ENCODE measurements at places on chromosomes 3 and 15.

DNA sequence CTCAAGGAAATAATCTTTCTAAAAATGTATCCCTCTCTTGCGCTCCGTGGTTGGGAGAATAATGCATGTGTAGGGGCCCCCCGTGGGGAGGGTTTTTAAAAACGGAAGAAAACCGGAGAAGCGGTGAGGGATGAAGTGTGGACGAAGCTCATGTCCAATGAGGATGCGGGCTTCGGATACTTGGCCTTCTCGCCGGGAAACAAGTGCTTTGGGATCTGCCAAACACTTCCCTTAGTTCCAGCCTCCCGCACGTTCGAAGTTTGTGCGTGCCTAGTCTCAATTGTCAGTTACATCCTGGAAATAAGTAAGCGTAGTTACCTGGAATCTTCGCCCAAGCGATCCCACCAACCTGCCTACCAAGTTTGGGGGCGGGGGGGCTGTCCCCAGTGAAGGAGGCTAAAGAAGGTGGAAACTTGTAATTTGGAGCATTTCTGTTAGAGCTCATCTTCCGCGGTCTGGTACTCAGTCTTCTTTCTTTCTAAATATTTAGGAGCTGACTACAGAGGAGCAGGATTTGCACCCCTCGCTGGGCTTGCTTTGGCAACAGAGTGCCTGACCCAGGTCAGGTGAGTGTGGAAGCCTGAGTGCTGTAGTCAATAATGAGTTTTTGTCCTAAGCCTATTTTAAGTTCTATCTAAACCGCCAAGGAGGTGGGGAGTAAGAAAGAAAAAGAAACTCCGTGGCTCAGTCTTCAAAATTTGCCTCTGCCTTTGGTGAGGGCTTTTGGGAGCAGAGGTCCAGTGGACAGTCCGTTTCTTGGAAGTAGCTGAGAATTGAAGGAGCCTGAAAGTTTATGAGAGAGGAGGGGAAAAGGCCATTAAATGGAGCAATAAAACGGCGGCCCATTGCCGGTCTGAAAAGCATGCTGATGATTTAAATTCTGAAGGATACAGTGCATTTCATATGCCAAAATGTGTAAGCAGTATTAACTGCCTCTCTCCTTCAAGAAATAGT is 1.1 kb downstream of the ITPR1 start:
- DNase-seq, result peak; percentile 31
- peak overlapping the region; percentile 27 for H3K4me3 ChIP-seq
- peaks cover 2% of the 10 kb centered on the region for H3K4me1 ChIP-seq
- no peak overlapping the region for H3K27ac ChIP-seq
- no peaks in the 10 kb centered on the region for H3K36me3 ChIP-seq
- peaks cover 14% of the 10 kb centered on the region for H3K27me3 ChIP-seq

DNA sequence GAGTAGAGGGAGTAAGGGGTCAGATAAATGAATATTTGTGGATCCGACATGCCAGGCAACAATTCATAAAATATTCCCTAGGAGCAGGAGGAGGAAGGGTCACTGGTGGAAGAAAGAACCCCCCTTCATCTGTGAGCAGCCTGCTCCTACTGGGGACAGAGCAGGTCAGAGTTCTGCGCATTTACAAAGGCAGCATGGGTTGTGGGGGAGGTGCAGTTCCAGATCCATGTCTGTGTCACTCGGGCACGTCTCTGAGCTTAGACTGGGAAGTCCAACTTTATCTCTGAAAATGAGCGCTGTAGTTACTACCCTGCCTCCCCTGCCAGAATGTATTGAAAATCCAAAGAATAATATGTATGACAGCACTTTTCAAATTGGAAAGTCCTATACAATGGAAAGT is 115.2 kb downstream of the GABRG3 start:
- no peak overlapping the region for H3K27ac ChIP-seq
- no peak overlapping the region for H3K4me3 ChIP-seq
- H3K4me1 ChIP-seq, result no peaks in the 10 kb centered on the region
- no peak for DNase-seq

DNA sequence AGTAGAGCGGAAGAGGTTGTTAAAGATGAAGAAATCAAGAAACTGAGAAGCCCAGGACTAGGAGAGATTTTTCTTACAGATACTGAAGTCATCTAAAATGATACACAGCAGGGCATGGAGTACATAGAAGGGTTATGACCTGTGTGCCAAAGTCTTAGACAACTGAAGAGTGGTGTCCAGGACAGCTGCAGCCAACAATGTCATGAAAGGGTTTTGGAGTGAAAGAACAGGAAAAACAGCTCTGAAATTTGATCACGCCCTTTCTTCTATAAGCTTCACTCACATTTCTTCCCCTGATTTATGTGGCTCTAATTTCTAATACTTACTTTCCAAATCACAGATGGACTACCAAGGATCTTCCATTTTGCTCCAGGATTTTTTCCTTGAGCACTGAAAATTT is 3.0 kb downstream of the CFAP20DC start:
- no peak for DNase-seq
- H3K27ac ChIP-seq, result no peak overlapping the region
- H3K4me3 ChIP-seq, result no peak overlapping the region
- no peaks in the 10 kb centered on the region for H3K27me3 ChIP-seq

DNA sequence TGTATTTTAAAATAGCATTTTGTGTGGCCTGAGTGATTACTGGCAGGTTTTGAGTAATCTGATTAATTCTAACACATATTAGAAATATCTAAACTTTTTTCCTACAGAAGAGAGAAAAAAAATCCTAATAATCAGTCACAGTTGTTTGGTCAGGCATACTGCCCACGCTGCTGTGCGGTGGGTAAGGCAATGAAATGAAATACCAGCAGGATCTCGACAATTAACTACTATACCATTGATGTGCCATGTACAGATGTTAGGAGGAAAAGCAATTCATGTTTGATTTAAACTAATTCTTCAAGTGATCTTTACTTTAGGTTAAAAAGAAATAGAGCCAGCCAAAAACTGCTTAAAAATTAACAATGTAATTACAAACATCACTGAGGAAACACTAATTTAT is 5.2 kb downstream of the GRAMD2A start:
- no peak for DNase-seq
- peaks cover 4% of the 10 kb centered on the region for H3K27me3 ChIP-seq

GRCh38 chr3:47367631-47368030 is 13.2 kb upstream of the PTPN23 start:
- H3K27ac ChIP-seq, result no peak overlapping the region
- no peaks in the 10 kb centered on the region for H3K27me3 ChIP-seq
- no peaks in the 10 kb centered on the region for H3K36me3 ChIP-seq
- H3K4me1 ChIP-seq, result no peaks in the 10 kb centered on the region
- H3K4me3 ChIP-seq, result no peak overlapping the region

DNA sequence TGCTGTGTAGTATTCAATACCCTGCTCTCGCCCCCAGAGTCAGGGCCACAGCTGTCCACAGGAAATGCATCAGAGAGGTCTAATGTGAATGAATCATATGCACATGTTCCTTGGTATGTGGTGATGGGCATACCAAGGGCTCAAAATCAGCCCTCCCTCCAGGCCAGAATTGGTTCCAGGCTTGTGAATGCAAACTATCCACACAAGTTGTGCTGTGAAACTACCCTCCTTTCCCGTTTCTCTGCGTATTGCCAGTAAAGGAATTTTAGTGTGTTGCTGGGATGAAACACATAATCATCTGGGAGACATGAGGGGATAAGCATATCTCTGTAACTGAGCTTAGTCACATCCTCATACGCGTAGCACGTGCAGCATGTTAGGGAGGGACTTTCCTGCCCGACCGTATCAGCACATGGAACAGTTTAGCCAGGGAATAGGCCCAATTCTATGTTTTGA is 9.2 kb upstream of the MME start:
- no peak overlapping the region for H3K4me3 ChIP-seq
- no peak overlapping the region for H3K27ac ChIP-seq
- H3K36me3 ChIP-seq, result no peaks in the 10 kb centered on the region
- no peak for DNase-seq
- no peaks in the 10 kb centered on the region for H3K4me1 ChIP-seq

GRCh38 chr3:149374793-149375500 is 2.5 kb downstream of the TM4SF1 start:
- no peak for DNase-seq
- no peak overlapping the region for H3K4me3 ChIP-seq
- no peaks in the 10 kb centered on the region for H3K27me3 ChIP-seq
- H3K4me1 ChIP-seq, result peaks cover 2% of the 10 kb centered on the region
- no peak overlapping the region for H3K27ac ChIP-seq

- peaks cover 24% of the 10 kb centered on the region for H3K36me3 ChIP-seq
- no peaks in the 10 kb centered on the region for H3K27me3 ChIP-seq
- H3K4me1 ChIP-seq, result peaks cover 13% of the 10 kb centered on the region
- peak overlapping the region; percentile 84 for H3K4me3 ChIP-seq
- peak overlapping the region; percentile 99 for H3K27ac ChIP-seq
- no peak for DNase-seq
These were observed 1.9 kb downstream of the TBL1XR1 start for GRCh38 chr3:177195242-177195991.

GRCh38 chr3:86991840-86992435 is 989 bp upstream of the VGLL3 start:
- peaks cover 9% of the 10 kb centered on the region for H3K27me3 ChIP-seq
- DNase-seq, result no peak
- no peak overlapping the region for H3K4me3 ChIP-seq
- no peak overlapping the region for H3K27ac ChIP-seq
- no peaks in the 10 kb centered on the region for H3K36me3 ChIP-seq

- H3K4me1 ChIP-seq, result peaks cover 9% of the 10 kb centered on the region
- no peaks in the 10 kb centered on the region for H3K36me3 ChIP-seq
- H3K4me3 ChIP-seq, result no peak overlapping the region
- H3K27ac ChIP-seq, result no peak overlapping the region
These were observed 46.5 kb downstream of the FAM174B start for GRCh38 chr15:92608866-92609700.

DNA sequence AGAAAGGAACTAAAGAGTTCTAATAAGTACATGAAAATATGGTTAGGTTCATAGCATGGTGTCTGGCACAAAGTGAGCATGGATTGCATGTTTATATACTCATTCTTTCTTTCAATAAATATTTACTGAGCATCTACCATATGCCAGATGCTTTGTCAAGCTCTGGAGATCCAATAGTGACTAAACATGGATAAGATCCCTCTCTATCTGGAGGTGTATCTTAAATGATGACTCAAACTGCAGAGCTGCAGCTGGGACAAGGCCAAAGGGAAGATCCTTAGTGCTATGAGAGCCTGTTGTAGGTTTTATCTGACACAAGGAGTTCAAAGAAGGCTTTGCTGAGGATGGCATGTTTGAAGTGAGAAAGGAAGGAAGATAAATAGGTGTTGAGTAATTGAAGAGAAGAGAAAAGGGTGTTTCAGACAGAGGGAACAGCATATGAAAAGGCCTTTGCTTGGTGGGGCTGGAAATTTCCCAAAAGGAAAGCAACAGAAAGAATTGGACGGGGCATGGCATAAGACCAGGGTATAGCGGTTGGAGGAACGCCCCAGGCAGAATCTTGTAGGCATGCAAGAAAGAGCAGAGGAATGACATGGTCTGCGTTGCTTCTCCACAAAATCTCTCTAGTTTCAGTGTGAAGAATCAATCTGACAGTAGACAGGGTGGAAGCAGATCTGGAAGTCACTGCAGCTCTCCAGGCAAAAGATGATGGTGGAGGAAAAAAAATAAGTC is 239.9 kb upstream of the LRTM1 start:
- DNase-seq, result no peak
- no peak overlapping the region for H3K27ac ChIP-seq
- no peak overlapping the region for H3K4me3 ChIP-seq
- no peaks in the 10 kb centered on the region for H3K36me3 ChIP-seq
- no peaks in the 10 kb centered on the region for H3K27me3 ChIP-seq

- no peak overlapping the region for H3K27ac ChIP-seq
- H3K36me3 ChIP-seq, result no peaks in the 10 kb centered on the region
- no peaks in the 10 kb centered on the region for H3K27me3 ChIP-seq
- no peaks in the 10 kb centered on the region for H3K4me1 ChIP-seq
- DNase-seq, result no peak
These were observed 629.1 kb downstream of the MECOM start for GRCh38 chr3:169034401-169034800.

DNA sequence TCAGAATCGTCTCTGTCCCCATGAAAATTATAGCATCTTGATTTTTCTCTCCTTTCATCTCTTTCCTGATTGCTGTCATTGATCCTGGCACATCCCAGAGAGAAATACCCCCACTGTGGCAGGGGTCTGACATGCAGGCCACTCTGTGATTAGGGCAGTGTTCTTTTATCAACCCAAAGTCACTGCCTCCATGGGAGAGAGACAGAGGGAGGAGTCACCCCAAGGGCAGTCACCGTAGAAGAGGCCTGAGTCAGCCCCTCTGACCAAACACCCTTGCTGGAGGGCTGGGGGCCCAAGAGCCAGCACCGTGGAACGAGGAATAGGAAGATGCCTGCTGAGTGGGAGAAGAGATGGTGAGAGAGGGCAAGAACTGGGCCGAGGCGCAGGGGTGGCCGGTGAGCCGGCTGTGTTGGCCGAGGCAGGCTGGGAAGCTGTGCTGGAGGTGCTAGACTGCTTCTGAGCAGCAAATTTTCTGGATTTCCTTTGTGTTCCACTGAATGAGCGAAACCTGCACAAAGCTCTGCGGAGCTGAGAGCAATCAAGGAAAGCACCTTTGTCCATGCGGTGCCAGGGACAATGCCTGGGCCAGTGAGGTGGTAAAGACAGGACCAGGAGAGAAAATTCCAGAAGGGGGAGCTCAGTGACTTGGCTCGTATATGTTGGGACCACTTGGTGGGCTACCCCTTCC is 103.8 kb downstream of the ADCY5 start:
- DNase-seq, result no peak
- no peak overlapping the region for H3K4me3 ChIP-seq
- H3K36me3 ChIP-seq, result no peaks in the 10 kb centered on the region

- H3K4me3 ChIP-seq, result peak overlapping the region; percentile 99
- no peak for DNase-seq
- peaks cover 2% of the 10 kb centered on the region for H3K36me3 ChIP-seq
- peaks cover 4% of the 10 kb centered on the region for H3K4me1 ChIP-seq
- H3K27me3 ChIP-seq, result no peaks in the 10 kb centered on the region
- no peak overlapping the region for H3K27ac ChIP-seq
These were observed 735 bp downstream of the STIMATE start for GRCh38 chr3:52896613-52897012.

GRCh38 chr15:93066834-93067648 is 22.0 kb downstream of the RGMA start:
- H3K36me3 ChIP-seq, result peaks cover 37% of the 10 kb centered on the region
- DNase-seq, result no peak
- no peaks in the 10 kb centered on the region for H3K27me3 ChIP-seq
- no peak overlapping the region for H3K4me3 ChIP-seq

DNA sequence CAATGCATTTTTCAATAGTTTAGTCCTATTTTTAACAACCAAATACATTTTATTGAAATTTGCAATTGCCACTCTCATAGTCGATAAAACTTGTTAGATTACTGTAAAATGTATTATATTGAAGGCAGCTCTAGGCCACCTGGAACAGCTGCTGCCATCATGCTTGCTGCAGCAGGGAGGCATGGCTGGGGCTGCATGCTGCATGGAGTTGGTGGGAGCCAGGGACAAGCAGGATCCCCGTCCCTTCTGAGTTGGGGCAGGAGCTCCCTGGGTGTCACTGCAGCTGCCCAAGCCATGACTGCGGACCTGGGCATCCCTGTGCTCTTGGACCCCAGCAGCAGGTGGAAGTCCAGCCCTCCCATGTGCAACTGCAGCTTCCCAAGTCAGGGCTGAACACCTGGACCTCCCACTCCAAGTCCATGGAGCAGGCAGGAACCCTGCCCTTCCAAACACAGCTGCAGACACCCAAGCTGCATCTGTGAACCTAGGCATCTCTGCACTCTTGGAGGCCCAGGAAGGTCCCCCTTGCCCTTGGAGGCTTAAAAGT is 742.0 kb downstream of the ZBBX start:
- no peak for DNase-seq
- H3K4me1 ChIP-seq, result no peaks in the 10 kb centered on the region
- H3K4me3 ChIP-seq, result no peak overlapping the region
- no peak overlapping the region for H3K27ac ChIP-seq
- H3K27me3 ChIP-seq, result no peaks in the 10 kb centered on the region
- H3K36me3 ChIP-seq, result no peaks in the 10 kb centered on the region
